ENCODE measurements at places on chromosomes 11 and 22.

DNA sequence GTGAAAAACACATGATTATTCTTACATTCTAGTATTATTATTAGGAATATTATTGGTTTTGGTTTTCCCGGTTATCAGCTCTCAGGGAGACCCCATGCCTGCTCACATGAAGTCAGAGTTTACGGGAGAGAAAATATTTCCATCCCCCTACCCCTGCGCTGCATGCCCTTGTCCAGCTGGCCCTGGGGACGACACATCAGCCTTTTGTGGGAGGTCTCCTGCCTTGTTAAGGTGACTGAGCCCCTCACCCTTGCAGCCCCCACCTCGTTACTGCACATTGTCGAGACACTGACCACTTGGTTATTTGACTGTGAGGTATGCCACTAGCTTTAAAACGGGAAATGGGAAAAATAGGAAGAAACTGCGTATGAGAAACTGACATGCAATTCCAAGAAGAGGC, 63.0 kb downstream of the PARVG start:
- DNase-seq = no peak

- DNase-seq = no peak
Measured at GRCh38 chr22:49205483-49205800, 622.2 kb downstream of the BRD1 start.

- DNase-seq = no peak
Measured at GRCh38 chr11:17612221-17613188, 65.4 kb downstream of the OTOG start.

DNA sequence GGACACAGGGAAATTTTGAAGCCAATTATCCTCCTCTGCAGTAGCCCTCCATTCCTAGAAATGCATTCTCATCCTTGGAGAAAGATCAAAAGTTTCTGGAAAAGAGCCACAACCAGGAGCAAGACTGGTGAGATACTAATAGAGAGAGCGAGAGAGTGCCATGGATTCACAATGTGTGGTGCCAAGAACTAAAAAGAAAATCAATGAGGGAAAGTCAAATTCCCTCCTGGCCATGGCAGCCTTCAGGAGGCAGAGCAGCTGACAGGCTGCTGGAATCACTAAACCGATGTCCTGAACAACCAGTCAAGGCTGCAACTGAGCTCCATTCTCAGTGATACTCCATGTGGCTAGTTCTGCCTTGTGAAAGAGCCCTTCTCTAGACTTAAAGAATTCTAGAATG, 561.0 kb downstream of the SOX6 start:
- DNase-seq = no peak

DNA sequence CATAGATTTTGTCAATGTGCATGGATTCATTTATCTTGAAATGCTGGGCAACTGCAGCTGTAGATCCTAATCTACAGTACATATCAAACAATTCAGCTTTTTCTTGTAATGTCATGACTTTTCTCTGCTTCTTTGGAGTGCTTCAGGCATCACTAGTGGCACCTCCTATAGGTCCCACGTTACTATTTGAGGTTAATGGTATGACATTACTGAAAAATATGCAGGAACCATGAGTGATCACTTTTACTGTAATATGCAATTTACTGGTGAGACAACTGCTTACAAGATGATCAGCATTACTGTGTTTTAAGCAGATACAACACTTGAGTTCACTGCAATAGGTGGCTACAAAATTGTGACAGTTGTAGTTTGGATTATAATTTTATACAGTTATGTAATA, 3.0 kb downstream of the CENATAC start:
- DNase-seq = no peak

DNA sequence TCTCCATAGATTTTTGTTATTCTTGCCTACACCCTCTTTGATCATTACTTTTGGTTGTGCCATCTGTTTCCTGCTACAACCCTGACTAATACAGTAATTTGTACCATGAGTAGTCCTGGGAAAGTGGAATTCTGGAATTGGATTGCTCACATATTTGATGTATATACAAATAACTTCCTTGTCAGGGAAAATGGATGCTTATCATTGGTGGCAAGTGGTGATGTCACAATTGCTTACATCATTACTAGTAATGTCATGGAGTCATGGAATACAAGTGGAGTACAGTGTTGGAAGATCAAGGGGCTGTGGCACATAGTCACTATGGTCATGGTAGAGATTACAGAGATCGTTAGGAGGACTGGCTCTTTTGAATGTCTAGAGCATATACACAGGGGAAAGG, 24.4 kb downstream of the AASDHPPT start:
- DNase-seq = no peak

DNA sequence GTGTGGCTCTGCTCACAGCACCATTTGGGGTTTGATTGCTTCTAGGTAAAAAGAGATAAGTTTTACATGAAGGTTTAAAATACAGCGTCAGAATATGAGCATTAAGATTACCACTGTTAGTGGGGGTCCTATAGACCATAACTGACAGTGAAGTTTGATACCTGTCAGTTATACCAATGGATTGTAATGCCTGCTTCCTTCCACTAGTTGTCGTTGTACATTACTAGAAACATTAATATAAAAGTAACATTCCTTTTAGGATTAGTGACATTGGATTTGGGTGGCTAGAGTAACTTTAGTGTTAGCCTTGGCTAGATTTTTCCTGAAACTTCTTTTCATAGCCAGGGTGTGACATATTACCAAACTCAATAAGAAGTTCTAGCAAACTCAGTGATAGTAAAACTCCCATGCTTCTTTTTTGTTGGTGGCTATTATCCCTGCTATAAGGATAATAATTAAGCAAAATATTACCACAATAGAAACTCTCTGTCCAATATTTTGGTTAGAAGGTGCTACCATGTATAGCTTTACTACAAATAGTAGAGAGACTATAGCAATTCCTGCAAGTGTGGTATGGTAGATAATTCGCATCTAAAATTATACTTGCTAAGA, 57.1 kb downstream of the FAM181B start:
- no peak for DNase-seq

GRCh38 chr11:125351033-125351867, 144.8 kb downstream of the FEZ1 start:
- no peak for DNase-seq

All from dorsolateral prefrontal cortex (tissue), 122 donors.